ENCODE measurements at places on chromosomes 1 and 21.

DNA sequence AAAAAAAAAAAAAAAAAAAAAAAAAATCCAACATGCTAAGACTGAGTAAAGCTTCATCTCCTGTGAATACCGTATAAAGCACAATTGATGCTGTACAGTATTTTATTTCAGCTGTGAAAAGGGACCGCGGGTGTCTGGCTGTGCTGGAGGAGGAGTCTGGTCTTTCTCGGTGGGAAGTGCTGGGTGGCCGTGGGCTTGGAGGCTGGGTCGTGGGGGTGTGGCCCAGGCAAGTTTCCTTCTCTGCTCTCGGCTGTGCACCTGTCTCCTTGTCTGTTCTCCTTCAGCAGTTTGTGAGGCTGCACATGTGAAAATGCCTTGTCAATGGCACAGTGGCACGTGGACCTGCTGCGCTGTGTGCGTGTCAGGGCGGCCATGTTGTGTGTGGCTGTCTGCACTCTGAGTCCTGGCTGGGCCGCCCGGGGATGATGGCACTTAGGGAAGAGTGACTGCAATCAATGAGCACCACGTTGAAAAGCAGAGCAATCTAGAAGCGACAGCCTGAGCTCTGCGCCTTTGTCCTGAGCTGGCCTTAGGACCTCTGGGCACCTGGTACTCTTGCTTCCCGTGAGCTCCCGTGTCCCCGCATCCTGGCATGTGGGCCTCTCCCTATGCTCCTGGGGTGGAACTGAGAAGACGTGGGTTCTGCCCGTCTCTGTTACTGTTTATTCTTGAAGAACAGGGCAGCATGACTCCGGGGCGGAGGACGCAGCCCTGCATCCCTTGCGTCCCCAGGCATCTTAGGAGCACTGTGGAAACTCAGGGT, 14.5 kb downstream of the AGPAT3 start:
- DNase-seq, result no peak

DNA sequence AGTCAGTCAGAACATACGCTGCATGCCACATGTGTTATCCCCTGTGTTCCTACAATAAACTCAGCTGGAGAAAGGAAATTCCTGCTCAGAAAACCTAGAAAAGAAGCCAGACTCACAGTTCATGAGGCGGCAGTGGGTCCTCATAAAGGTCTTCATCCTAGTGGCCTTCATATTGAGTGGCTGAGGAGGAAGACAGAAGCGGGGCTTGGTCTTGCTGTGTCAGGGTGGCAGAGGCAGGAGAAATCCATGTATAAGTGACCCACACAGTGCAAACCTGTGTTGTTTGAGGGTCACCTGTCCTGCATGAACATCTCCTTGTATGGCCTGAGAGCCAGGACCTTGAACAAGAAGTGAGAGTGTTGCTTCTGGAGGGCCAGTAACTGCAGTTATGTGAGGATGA, 4.0 kb upstream of the WNT3A start:
- no peak for DNase-seq

GRCh38 chr1:209539576-209539975, 43.9 kb upstream of the CAMK1G start:
- no peak for DNase-seq

GRCh38 chr21:17003763-17004373, 509.0 kb upstream of the CXADR start:
- DNase-seq, result no peak

GRCh38 chr1:3194760-3195479, 125.9 kb downstream of the PRDM16 start:
- DNase-seq, result no peak

GRCh38 chr1:27652111-27652864, 17.3 kb upstream of the FGR start:
- no peak for DNase-seq

DNA sequence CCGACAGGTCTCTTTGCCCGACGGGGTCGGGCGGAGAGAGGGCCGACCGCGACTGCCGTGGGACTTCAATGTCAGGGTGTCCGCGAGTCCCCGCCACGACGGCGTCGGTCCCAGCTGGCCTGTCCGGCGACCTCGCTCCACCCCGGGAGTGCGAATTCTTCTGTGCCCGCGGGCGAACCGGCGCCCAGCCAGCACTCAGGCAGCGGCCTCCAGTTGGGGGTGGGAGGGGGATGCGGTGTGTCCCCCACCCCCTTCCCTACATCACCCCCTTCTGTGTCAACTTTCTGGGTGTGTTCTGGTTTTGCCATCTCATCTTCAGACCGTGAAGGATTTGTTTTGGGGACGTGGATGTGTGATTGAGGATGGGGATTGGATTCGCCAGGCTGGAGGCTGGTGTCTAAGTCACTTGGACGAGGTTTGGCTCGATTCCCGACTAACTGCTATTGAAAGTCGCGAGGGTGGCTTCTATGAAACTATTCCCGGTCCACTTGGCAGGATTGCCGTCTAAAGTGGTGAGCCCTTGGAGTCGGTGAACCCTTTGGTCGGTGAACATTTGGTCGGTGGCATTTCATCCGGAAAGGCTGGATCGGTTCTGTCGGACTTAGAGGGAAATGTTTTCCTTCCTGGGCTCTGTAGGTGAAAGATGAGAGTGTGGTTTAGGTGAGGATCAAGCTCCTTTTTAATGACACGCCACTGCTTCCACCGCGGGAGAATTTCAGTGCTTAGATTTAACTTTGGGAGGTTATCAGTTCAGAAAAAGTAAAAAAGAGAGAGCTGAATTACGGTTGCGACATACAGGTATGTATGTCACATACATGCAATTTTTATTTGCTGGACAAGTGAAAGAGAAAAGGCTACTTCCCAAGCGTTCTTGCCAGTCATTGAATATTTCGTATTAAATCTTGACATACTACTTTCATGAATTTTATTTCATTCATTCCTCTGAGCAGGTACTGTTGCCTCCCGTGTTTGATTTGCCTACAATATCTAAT, 771 bp downstream of the ABCD3 start:
- DNase-seq, result no peak

GRCh38 chr1:2640626-2641025, 7.8 kb upstream of the MMEL1 start:
- no peak for DNase-seq

GRCh38 chr1:183582021-183582713, 8.1 kb downstream of the NCF2 start:
- no peak for DNase-seq

DNA sequence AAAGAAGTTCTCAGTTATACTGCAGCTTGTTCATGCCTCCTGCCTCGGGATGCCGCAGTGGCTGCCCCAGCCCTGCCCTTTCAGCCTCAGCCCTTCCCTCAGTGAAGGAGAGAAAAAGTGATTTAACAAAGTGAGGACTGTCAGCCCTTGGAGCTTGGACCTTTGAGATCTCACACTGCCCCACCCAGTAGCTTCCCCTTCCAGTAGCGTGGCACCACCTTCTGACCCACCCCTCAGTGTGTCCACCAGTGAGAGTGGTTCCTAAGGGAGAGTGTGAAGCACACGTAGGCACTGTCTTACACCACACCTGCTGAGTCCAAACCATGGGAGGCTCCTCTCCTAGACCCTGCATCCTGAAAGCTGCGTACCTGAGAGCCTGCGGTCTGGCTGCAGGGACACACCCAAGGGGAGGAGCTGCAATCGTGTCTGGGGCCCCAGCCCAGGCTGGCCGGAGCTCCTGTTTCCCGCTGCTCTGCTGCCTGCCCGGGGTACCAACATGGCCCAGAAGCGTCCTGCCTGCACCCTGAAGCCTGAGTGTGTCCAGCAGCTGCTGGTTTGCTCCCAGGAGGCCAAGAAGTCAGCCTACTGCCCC, at the start of gene CDA:
Gene CDA (plus strand): TSS at position 464 of the 592 bp plus-strand sequence. CDS start 33 bp downstream, at position 497.
- no peak for DNase-seq

- DNase-seq, result no peak
These were observed 6.1 kb downstream of the TFF3 start for GRCh38 chr21:42308914-42309752.

GRCh38 chr1:38891753-38892152, 10.4 kb upstream of the GJA9 start:
- DNase-seq, result no peak

- no peak for DNase-seq
These were observed 24.3 kb downstream of the ZBTB21 start for GRCh38 chr21:41985662-41986416.
